Stimulated activated CD4-positive, alpha-beta T cell treated with anti-CD3 and anti-CD28 coated beads, Interleukin-12 subunit alpha, Interleukin-12 subunit beta, amount 100 ng/mL, for 48 hours (primary cell): ENCODE measurements at places on chromosomes 7 and 10.

GRCh38 chr7:85483177-85483576 lies 296.3 kb upstream of the SEMA3D start:
- DNase-seq, result no peak

GRCh38 chr7:124784879-124785818 lies 19.6 kb upstream of the GPR37 start:
- DNase-seq, result no peak

- DNase-seq, result no peak
These were observed 330.9 kb upstream of the ZNF32 start for GRCh38 chr10:43979551-43979950.

GRCh38 chr7:100163006-100163531 lies 4.5 kb upstream of the TRAPPC14 start:
- no peak for DNase-seq

GRCh38 chr10:98134117-98134430 lies 383 bp upstream of the R3HCC1L start:
- no peak for DNase-seq

- DNase-seq, result no peak
These were observed 40.4 kb upstream of the VDAC2 start for GRCh38 chr10:75170215-75170614.

- no peak for DNase-seq
These were observed 37.1 kb downstream of the MASTL start for GRCh38 chr10:27192284-27192683.

DNA sequence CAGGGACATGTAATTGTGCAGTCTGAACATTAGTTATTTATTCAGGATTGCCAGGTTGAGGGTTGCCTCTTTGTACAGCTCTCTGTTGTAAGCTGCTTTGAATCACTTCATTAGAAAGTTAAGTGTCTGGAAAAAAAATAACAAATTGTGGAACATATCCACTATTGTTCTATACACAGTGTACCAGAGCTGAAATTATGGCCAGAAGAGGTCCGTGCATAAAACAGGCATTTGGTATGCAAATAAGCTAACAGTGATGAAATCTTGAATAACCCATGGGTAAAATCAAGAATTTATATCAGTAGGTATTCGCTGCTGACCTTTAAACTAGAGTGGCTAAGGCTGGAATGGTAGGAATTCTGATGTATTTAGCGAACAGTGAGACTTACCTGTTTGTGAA lies 152.1 kb downstream of the LHFPL3 start:
- no peak for DNase-seq

GRCh38 chr10:29950391-29950790 lies 109.0 kb downstream of the JCAD start:
- DNase-seq, result no peak

DNA sequence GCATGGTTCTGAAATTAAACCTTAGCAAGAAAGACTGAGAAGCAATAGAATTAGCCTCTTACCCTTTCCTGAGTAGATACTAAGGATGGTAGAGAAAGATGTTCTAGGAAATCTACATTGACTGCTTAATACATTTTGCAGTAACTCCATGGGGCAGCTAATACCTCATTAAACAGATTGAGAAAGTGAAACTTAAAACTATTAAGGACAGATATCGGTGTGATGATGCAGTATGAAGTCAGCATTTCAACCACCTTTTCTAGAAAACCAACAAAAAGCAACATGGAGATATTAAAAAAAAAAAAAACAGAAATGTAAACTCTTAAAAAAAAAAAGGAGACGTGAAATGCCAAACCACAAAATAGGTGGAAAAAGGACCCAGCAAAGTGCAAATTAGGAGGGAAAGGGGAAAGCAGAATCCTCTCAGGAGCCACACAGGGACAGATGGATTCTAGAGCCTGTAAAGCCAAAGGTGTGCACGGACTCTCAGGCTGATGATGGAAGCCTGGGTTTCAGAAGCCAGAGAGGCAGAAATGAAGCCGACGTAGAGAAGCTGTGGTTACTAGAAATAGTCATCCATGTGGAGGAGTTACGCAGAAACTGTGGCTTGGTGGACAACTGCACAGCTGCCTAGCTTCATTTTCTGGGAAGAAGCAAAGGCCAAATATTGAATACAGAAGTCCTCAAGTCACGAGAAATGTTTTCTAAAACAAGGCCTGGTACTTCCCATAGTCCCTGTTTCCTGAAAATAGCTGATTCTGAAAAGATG lies 38.1 kb upstream of the GPR141 start:
- no peak for DNase-seq

GRCh38 chr7:94338921-94339371 lies 55.7 kb upstream of the COL1A2 start:
- DNase-seq, result no peak

- no peak for DNase-seq
These were observed 1.1 kb downstream of the CYP26A1 start for GRCh38 chr10:93074597-93075368.

GRCh38 chr10:111705021-111705420 lies 478.5 kb downstream of the GPAM start:
- DNase-seq, result no peak

GRCh38 chr10:58704226-58704625 lies 191.6 kb downstream of the BICC1 start:
- DNase-seq, result no peak

DNA sequence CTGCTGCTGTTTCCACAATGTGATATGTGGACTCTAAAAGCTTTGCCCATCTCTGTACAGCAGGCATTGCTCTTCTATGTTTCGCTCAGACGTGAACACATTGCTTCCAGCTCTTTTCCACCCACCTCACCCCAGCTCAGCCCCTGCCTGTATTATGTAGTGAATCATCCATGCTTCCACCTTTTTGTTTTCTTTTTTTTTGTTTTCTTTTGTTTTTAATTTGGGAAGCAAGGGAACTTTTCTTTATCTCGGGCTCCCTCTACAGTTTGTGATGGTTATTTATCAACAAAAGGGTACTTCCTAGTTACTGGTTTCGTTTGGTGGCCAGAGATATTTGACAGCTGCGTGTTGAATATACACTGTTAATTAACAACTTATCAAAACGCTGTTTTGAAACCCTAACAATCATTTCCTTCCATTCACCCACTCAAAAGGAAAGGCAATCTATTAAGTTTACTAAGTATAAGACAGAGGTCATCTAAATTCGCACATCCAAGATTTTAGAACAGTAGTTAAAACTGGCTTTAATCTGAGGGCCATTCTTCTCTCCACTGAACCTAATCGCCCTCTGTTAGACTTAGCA lies 127.9 kb upstream of the STK17A start:
- no peak for DNase-seq

GRCh38 chr10:67521546-67521945 lies 174.4 kb downstream of the CTNNA3 start:
- DNase-seq, result no peak

GRCh38 chr7:15839416-15840100 lies 153.1 kb upstream of the MEOX2 start:
- no peak for DNase-seq

- no peak for DNase-seq
These were observed 21.8 kb downstream of the VIM start for GRCh38 chr10:17249820-17250219.

- no peak for DNase-seq
These were observed 95.3 kb upstream of the GNAI1 start for GRCh38 chr7:80039251-80039884.

GRCh38 chr7:87082675-87083074 lies 23.2 kb upstream of the ELAPOR2 start:
- DNase-seq, result no peak

GRCh38 chr7:5773661-5774086 lies 7.8 kb downstream of the RNF216 start:
- DNase-seq, result peak; percentile 23

DNA sequence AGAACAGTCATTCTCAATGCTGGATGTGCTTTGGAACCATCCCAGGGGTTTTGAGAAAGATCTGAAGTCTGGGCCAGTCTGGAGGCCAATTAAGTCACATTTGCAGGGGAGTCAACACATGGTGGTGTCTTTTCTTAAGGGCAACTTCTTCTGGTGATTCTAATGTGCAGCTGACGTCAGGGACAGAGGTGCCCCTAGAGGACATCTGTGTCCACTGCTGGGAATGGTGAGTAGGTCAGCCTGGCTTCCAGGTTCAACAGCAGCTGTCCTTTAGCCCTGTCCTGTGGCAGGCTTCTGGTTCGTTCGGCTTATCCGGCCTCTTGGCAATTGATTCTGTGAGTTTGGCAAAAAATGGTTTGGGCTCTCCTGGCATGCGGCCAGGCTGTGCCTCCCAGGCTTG lies 269.7 kb upstream of the HABP2 start:
- no peak for DNase-seq

GRCh38 chr10:108450280-108450679 lies 1285.8 kb upstream of the SORCS1 start:
- DNase-seq, result no peak

- DNase-seq, result no peak
These were observed 39.3 kb upstream of the MKI67 start for GRCh38 chr10:128165536-128165935.

- no peak for DNase-seq
These were observed 125.0 kb upstream of the THSD7A start for GRCh38 chr7:11956991-11957390.

- no peak for DNase-seq
These were observed 7.9 kb downstream of the ADGRA1 start for GRCh38 chr10:133095586-133095985.

GRCh38 chr7:141242568-141242967 lies 168.7 kb downstream of the TMEM178B start:
- DNase-seq, result no peak

GRCh38 chr10:89389254-89389653 lies 3.2 kb upstream of the IFIT1 start:
- DNase-seq, result no peak

DNA sequence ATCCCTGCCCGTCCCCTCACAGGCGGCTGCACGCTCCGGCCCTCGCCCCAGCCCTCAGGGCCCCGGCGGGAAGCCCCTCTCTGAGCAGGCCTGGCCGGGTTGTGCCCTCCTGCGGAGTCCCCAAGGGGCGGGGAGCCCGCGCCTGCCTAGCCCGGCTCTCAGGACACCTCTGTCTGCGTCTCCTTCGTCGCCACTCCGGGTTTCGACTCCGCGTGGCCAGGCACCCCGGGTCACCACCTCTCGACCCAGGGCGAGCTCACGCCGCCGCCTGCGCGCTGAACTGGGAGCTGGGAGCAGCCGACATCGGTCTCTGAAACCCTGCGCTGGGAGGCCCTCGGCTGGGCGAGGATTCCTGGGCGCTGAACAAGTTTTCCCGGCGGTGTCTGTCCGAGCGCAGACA lies 6.2 kb upstream of the OGDHL start:
- DNase-seq, result no peak

DNA sequence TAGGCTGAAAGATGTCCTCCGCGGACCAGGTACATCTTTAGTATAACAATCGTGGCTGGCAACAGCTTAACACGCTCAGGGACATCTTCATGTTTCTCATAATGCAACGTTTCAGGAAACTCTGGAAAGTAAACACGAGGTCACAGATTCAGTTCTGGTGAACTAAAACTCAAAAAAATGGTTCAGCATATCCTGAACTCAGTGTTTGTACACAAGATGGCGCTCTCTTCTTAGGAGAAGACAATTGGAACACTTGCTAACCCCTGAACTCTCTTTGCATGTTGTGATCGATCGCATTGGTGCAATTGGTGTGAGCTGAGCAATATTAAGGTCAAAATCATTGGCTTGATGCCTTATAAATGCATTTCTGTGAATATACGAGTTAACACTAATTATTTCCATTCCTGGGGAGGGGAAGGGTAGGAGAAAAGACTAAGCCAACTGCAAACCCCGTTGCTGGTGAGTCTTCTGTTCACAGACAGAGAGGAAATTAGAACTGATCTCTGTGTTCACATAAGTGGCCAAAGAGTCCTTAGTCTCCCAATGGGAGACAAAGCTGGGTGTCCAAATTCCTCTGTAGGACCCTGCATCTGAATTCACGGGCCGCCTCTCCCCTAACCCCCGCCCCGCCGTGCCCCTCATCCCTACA lies 52.6 kb upstream of the FAM180A start:
- no peak for DNase-seq

GRCh38 chr10:61936770-61937169 lies 35.3 kb downstream of the ARID5B start:
- no peak for DNase-seq

- DNase-seq, result no peak
These were observed 302.6 kb upstream of the SP4 start for GRCh38 chr7:21125297-21125696.

DNA sequence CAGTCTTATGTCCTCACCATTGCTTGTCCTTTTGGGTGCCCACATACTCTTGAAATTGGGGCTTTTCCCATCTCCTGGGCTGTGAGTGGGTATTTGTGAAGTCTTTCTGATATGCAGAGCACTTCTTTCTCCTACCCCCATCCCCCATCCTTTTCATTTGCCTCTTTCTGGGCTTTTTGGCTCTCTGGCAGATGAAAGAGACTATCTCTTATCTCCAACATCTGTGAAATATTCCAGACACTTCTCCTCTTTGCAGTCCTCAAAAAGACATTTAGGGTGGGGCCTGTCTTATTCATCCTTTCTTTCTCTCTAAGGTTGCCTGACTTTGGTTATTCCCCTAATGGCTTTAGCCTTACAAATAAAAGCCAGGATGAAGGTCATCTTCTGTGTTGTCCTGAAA lies 462.2 kb upstream of the MKI67 start:
- DNase-seq, result no peak

DNA sequence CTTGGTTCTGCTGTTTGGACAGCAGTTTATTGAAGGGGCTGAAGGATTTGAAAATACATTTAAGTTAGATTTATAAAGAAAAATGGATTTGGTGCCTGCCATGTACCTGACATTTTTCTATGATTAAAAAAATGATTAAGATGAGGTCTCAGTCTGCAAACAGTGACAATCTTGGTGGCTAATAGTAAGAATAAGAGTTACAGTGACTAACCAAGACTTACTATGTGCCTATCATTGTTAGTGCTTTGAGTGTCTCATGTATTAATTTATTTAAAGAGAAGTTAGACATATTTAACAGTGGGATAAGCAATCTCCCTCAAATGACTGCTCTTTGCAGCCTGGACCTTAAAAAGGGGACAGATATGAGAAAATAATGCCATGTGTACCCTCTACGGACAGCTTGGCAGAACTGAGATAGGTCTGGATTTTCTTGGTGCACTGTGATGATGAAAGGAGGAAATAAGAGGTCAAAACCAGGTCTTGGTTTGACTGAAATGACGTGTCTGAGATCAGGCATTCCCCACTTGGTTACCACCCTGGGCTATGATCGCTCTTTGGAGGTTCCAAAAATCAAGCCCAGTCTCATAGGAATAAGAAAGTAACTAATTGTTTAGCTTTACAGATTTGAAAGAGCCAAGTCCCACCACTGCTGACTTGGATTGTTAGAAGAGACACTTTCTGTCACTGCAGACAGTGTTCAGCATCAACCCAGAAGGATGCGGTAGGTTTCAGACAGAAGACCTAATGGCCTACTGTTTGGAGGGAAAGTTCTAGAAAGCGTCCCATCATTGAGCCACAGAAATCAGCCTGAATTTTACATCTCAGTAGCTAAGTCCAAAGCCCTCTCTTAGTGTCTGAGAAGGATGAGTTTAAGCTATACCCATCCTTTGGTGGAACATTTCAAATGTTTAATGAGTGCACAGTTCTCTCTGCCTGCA lies 2.1 kb downstream of the CASP7 start:
- DNase-seq, result peak; percentile 43

GRCh38 chr7:157652161-157652953 lies 315.6 kb downstream of the DNAJB6 start:
- no peak for DNase-seq

GRCh38 chr10:82916941-82917340 lies 1041.9 kb downstream of the NRG3 start:
- no peak for DNase-seq
